ENCODE measurements at places on chromosomes 3 and 15.

DNA sequence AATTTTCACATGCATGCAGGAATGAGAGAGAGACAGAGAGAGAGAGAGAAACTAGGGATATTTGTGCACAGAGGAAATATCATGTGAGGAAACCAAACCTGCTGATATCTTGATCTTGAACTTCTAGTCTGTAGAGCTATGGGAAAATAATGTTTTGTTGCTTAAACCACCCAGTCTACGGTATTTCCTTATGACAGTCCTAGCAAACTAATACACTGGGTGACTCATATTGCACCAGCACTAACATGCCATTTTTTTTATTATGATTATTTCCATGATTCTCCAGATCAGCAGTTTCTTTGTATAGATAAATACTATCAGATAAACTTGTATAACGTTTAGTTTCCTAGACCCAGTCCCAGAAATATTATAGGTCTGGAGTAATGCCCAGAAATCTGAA, 1259.0 kb downstream of the ZPLD1 start:
- DNase-seq, result no peak

- DNase-seq, result no peak
Measured at GRCh38 chr3:115022199-115022598, 124.9 kb downstream of the ZBTB20 start.

GRCh38 chr15:31598620-31599019, 272.0 kb downstream of the KLF13 start:
- DNase-seq, result no peak

- peak; percentile 90 for DNase-seq
Measured at GRCh38 chr3:175430983-175431773, 572.0 kb downstream of the NAALADL2 start.
